A549 treated with GW870086 at 1 μM for 4 hours (cell line): ENCODE measurements at places on chromosomes 6 and 20. TPM values are rescaled to one million over a fixed set of nuclear protein-coding genes. Genes with fewer than 3 reads are reported as not detected.

NANP gene
- 6.4 to 8.7 TPM (median 7.5 TPM) in 5 replicates for total RNA-seq

DEFB114 gene
- total RNA-seq: not detected in 5 replicates

AVP gene
- total RNA-seq: not detected in 5 replicates

PRSS35 gene
- 0.07 to 0.15 TPM (median 0.09 TPM) in 4 of 5 replicates, not detected in the other for total RNA-seq

ZNF512B gene
- 9.1 to 12.4 TPM (median 11.8 TPM) in 5 replicates for total RNA-seq

BRPF3 gene
- 8.4 to 10.5 TPM (median 9.6 TPM) in 5 replicates for total RNA-seq
